ENCODE measurements at places on chromosomes 1 and 21.
A peak's percentile ranks its signal among the peaks of the same experiment; 100 is the strongest.

DNA sequence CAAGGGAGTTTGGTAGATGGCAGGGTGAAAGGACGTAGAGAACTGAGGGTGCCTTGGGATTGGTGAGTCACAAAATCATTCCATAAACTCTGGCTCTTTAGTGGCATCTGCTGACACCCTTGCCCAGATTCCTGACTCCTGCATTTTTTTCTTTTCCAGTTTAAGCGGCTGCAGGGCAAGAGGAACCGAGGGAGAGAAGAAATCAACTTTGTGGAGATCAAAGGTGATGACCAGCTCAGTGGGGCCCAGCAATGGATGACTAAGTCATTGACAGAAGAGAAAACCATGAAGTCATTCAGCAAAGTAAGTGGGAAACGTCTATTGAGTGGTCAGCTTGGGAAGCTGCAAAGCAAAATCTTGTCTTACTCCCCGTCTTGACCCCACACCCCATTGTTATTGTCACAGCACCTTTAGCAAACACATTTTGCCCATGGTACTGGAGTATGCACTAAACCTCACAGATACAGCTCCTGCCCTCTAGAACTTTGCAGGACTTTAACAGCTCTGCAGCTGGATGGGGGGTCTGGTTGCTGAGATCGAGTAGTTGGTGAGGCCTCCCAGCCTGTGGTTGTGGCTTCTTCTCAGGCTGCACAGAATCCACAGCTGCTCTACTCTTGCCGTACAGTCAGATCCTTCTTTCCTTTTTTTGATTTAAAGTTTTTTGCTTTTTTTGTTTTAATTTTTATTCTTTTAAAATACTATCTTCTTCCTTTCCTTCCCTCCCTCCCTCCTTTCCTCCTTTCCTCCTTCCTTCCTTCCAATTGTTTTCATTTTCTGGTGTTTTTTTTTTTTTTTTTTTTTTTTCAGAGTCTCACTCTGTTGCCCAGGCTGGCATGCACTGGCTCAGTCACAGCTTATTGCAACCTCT lies 21.9 kb downstream of the SH2D2A start:
- DNase-seq: no peak

DNA sequence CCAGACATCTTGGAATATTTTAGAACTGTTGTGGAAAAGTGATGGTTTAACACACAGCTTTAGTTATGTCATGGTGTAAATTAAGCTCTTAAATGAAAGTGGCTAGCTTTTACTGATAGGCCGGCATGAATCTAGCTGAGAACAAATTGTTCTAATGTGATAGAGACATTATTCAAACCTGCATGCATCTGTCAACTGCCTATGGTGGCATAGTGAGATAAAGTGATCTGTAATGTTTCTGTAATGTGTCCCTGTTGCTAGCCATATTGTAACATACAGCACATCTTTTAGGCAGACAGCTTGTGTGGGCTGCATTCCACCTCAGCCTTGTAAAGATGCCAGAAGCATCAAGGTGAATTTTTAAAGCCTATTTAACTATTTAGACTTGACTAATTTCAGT lies 16.0 kb downstream of the LRIG2 start:
- DNase-seq: no peak

- DNase-seq: no peak
Measured at GRCh38 chr1:15863156-15863901, 15.8 kb downstream of the SPEN start.

DNA sequence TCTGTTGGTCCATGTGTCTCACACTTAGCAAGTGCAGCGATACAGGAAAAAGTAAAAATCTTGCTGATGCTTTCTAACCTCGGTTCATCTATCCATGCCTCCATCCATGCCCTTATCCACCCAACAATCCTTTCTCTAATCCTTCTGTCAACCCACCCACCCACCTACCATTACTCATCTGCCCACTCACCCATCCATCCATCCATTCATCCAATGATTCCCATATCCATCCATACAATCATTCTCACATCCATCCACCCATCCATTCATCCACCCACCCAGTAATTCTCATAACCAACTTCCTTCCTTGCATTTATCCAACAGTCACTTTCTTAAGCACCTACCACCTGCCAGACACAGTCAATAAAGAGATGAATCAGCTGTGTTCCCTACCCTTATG lies 6.1 kb upstream of the IGSF21 start:
- no peak for DNase-seq

DNA sequence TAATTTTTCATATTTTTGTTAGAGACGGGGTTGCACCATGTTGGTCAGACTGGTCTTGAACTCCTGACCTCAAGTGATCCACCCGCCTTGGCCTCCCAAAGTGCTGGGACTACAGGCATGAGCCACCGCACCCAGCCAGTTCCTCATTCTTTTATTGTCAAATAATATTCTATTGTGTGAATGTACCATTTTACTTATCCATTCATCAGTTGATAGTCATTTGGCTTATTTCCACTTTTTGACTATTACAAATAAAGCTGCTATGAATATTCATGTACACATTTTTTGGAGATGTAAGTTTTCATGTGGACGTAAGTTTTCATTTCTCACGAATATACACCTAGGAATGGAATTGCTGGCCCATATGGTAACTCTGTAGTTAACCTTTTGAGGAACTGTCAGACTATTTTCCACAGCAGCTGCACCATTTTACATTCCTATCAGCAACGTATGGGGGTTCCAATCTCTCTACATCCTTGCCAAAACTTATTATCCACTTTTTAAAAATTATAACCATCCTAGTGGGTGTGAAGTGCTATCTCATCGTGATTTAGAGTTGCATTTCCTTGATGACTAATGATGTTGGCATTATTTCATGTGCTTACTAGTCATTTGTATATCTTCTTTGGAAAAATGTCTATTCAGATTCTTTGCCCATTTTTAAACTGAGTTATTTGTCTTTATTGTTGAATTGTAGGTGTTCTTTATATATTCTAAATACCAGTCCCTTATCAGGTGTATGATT lies 12.7 kb downstream of the PACC1 start:
- DNase-seq: no peak

GRCh38 chr1:205250699-205251098 lies 23.0 kb downstream of the TMCC2 start:
- no peak for DNase-seq

GRCh38 chr1:18112611-18113010 lies 5.0 kb downstream of the IGSF21 start:
- no peak for DNase-seq

DNA sequence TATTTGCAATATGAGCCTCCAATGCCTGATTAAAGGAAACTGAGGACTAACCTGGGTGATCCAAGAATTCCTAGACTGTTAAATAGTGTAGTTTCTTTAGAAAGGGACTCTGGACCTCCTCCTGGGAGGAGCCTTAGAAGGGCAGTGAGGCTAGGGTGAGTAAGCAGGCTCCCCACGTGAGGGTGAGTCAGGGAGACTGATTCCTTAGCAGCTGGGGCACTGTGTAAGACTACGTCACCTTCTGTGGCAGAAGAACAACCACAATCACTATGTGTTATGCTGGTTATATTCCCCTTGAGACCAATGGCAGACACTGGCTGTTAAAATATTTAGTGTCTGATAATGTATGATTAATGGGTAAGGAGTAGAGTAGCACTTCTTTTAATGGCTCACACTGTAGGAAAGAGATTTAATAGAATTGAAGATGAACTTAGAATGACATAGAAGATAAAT lies 53.3 kb upstream of the SYT14 start:
- DNase-seq: no peak

- peak; percentile 65 for DNase-seq
Measured at GRCh38 chr1:90613371-90613770, 103.7 kb downstream of the BARHL2 start.

GRCh38 chr1:110727246-110727645 lies 52.5 kb upstream of the KCNA3 start:
- DNase-seq: no peak

- DNase-seq: no peak
Measured at GRCh38 chr1:53890522-53890941, 935 bp upstream of the YIPF1 start.

DNA sequence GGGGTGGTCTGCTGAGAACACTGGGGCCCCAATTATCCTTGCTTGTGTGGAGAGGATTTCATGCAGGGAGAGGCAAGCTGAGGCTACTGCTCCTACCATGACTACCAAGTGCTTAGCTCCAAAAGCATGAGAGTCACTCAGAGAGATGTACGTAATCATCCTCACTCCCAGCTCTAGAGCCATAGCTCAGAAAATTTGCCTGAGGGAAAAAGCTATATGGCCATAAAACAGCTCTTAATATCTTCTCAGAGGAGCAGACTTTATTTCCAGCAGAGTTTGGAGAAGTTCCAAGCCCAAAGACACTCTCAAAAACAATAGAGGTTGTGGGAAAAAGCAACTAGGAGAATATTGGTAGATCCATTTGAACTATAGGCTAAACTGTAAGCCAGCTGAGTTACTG lies 106.4 kb upstream of the PBX1 start:
- peak; percentile 7 for DNase-seq

DNA sequence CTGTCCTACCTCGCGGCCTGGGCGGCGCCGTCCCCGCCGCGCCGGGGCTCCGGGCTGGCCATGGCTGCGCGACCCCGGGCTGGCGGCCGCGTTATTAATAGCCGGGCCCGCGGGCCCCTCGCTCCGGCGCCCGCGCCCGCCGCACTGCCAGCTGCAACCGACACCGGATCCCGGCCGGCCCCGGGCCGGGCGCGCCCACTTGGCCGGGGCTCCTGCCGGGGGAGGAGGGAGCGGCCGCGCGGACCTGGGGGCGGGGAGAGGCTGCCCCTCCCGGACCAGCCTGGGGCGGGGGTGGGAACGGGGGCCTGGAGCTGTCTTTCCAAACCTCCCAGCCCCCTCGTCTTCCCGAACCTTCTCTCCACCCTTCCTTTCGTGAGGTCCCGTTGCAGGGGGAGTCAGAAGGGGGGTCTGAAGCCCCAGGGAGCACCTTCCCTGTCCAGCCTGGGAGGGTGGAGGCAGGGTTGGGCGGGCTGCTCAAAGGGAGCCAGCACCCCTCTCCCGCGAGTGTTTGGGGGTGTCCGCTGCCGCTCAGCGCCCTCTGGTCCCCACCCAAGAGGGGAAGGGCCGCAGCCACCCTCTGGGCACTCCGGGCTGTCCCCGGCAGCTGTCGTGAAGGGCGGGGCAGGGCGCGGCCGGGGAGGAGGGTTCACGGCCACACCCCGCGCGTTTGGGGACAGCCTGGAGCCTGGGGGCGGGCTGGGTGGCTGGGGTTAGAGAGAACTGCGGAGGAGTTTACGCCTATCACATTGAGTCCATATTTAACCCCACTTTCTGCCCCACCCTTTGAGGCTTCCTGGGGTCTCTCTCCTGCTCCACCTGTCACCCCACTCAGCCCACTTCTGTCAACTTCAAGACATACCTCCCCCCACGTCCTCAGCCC lies at the start of gene SYNC:
Gene SYNC (minus strand): TSS at position 172 of the 880 bp plus-strand sequence. CDS start 110 bp downstream, at position 62.
- DNase-seq: no peak

- no peak for DNase-seq
Measured at GRCh38 chr1:198072177-198072576, 84.6 kb upstream of the NEK7 start.

DNA sequence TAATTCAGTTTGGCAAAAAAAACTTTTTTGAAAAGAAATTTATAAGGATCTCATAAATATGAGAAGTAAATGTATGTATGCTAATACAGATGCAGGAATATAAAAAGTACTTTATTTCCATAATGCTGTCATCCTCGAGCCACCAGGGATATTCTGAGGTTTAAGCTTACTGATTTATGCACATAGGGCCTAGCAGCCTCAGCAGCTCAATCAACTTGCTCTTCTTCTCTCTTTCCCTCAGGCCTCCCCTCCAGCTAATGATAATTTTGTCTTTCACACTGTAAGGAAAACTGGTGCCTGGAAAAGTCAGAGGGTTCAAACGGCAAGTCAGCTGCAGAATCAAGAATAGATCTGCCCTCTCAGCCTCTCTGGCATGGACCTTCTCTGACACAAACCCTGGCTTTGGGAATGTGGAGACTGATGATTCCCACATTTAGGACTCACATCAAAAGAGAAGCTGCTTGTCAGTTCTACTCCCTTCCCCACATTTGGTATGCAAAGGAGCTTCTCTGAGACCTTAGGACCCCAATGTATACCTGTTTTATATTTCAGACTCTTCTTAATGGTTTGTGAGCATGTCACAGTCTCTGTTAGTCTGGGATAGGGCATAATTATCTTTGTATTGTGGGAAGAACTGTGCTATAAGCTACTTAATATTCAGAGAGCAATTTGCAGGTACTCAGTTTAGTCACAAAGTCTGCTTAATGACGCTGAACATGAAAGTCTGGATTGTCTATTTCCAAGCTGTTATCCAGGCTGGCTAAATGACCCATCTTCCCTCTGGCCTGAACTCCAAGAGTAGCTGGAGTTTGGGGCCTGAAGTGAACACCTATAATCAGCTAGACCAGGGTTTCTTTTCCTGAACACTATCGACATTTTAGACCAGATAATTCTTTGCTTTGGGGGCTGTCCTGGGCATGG lies 52.1 kb upstream of the DIPK1A start:
- DNase-seq: no peak

DNA sequence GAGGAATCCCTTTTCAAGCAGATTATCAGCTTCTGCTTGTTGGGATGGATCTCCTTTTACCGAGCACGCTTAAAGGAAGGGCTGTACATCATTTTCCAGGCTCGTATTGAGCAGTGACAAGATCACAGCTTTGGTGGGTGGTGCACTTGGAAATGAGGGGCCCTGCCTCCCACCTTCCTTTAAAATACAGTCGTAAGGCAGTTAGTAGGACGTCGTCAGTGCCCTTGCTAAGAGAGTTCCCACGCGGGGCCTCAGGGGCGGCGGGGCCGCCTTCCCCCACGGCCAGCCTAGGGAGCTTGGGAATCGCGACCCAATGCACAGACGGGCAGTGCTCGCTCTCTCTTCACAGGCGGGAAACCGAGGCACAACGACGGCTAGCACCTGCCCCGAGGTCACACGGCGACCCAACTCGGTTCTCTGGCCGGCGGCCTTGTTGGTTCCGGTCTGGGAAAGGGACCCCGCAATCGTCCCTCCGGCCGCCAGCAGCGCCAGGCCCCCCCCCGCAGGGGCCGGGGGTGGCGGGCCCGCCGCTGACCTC lies 58.6 kb downstream of the H3-3A start:
- no peak for DNase-seq

- DNase-seq: no peak
Measured at GRCh38 chr1:156503698-156504437, 3.3 kb upstream of the MEF2D start.

- DNase-seq: no peak
Measured at GRCh38 chr21:19853061-19853460, 1145.1 kb upstream of the NCAM2 start.

DNA sequence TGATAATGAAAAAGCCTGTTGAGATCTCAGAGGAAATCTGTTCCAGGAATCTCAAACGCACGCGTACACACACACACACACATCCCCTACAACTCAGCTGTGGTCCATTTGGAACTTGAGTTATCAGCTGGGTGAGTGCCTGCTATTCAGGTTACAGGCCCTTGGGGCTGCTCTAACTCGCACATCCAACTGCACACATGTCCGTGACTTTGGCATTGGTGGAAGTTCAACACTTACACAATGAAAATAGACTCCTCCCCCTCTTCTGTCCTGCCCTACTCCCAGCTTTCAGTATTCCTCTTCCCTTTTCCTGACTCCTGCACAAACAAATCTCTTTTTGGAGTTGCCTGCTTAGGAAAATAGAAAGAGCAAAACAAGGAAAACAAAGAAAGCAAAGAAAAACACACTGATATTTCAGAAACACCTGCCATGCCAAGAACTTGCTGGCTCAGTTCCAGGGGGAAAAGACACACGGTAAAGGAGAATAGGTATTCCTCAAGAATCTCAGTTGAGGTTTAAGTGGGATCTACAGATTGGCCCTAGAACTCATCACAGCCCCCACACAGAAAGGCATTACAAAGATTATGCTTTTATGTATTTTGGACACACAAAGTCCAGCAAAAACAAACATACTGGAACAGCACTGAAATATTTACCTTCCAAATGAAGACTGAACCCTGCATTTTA lies 140.9 kb downstream of the TGFBR3 start:
- DNase-seq: no peak

- DNase-seq: no peak
Measured at GRCh38 chr1:33319949-33320618, 814 bp downstream of the A3GALT2 start.

Data from NCI-H2081 (cell line).